HCT116 (cell line): ENCODE measurements at places on chromosomes 5 and 9.

GRCh38 chr5:168734620-168735300 is 155.6 kb upstream of the PANK3 start:
- DNase-seq = no peak

- DNase-seq = no peak
These were observed 26.0 kb downstream of the RLN2 start for GRCh38 chr9:5278486-5278885.

- DNase-seq = peak; percentile 61
These were observed 10.5 kb downstream of the OR1K1 start for GRCh38 chr9:122810306-122810946.

DNA sequence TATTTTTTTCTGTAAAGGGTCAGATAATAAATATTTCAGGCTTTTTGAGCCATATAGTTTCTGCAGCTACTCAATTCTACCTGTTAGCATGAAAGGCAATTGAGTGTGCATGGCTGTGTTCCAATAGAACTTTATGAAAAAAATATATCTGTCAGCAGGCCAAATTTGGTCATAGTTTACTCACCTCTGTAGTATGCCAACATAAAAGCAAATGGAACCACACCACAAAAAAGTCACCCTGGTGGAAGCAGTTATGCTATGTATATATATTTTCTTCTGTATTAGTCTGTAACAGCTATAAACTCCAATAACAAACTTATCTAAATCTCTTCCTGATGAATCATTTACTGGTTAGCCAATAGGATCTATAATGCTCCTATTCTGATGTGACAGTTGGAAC is 3.4 kb downstream of the SLC38A9 start:
- no peak for DNase-seq

GRCh38 chr5:151719228-151720000 is 32.7 kb upstream of the SPARC start:
- DNase-seq = no peak

GRCh38 chr5:115939059-115939458 is 23.2 kb upstream of the LVRN start:
- no peak for DNase-seq

GRCh38 chr9:123868002-123868401 is 61.9 kb downstream of the DENND1A start:
- DNase-seq = no peak

DNA sequence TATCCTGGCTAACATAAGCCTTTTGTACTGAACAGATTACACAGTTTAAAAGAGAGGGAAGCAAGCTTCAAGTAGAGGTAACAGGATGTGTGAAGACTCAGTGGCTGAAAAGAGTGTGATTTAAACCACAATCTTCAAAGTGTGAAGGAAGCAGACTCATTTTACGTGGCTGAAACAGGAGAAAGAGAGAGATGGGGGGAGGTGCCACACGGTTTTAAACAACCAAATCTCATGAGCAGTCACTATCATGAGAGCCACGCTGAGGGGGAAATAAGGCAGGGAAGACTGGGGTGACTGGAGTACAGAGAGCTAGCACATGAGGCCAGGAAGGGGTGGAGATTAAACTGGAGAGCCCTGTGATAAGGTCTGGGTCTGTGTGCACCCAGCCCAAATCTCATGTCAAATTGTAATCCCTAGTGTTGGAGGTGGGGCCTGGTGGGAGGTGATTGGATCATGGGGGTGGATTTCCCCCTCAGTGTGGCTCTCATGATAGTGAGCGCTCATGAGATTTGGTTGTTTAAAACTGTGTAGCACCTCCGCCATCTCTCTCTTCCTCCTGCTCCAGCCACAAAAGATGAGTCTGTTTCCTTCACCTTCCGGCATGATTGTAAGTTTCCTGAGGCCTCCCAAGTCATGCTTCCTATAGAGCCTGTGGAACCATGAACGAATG is 318.6 kb upstream of the CD180 start:
- DNase-seq = no peak

DNA sequence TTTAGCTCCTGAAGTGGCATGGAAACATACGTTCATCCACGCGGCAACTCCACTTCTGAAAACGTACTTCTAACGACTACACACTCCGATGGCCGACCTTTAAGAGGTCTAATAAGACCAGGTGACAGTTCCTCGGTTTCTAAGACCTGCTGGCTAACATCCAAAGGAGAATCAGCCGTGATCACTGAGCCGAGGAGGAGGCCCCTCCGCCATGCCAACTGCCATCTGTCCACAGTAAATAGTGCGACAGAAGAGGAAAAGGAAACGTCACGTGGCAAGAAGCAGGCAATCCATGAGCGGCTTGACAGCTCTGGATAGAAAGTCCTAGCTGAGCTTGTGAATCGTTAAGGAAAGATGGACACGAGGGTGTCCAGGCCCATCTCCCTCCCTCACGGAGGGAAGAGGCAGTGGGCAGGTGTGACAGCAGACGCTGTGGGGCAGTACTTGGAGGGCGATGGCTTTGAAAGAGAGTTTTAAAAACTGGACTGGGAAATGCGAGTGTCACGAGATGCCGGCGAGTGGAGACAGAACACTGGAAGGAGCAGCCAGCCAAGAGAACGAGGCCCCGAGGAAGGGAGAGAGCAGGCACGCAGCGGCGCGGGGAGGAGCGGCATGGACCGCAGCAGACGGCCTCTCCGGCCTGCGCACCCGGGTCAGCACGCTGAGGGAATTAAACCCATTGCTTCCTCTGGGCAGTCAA is 66.7 kb upstream of the TBC1D9B start:
- DNase-seq = no peak

DNA sequence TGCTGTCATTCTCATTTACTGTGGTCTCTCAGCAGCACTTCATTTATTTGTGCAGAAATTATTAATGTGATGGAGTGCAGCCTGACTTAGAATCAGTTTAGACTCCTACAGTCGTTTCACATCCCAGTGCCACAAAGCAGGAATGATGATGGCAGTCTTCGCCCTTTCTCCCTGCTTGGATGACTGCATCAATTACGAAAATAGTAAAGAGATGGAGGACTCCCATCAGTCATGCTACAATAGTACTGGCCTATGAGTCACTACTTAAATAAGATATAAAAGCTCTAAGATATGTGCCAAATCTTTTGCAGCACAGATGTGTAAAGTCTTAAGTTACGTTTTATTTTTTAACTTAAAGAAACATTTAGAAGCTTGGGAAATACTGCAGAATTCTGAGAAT is 263.9 kb downstream of the CHSY3 start:
- no peak for DNase-seq

DNA sequence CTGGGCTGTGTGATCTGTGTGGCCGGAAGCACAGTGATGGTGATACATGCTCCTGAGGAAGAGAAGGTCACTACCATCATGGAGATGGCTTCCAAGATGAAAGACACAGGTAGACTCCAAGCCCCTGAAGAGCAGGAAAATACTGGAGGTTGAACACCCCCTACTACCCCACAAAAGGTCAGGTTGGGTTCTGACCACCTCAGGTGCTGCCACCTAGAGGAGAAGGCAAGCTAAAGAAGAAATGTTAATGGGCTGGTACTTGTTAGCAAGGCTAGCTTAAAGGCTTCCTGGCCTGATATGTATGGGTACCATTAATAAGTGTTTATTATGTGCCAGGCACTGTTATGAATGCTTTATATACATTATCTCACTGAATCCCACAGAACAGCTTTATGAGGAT is 11.7 kb downstream of the NIPAL4 start:
- peak; percentile 34 for DNase-seq

GRCh38 chr5:43609752-43610151 is 6.8 kb downstream of the NNT start:
- no peak for DNase-seq

GRCh38 chr5:72541501-72542225 is 34.5 kb upstream of the ZNF366 start:
- no peak for DNase-seq
